Effector CD8-positive, alpha-beta T cell (primary cell): ENCODE measurements at places on chromosomes 1 and 21.

- DNase-seq, result no peak
Observed at GRCh38 chr21:46425041-46425440, 33.6 kb upstream of the DIP2A start.

- no peak for DNase-seq
Observed at GRCh38 chr1:29224356-29224837, 6.3 kb downstream of the MECR start.

DNA sequence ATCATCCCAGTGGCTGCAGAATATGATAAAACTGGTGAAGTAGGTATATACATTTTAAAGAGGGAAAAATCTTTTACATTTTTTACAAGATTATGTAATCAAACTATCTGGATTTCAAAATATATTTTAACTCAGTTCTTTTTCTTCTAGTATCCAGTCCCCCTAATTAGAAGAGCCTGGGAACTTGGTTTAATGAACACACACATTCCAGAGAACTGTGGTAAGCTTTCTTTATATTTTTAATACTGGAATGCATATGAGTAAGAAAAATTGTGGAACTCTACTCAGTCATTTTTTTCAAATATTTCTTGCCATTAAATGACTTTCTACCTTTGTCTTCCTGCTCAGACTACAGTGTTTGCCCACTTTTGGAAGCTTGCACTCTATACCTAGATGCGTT, 8.2 kb downstream of the ACADM start:
- no peak for DNase-seq

- no peak for DNase-seq
Observed at GRCh38 chr1:221234791-221235190, 355.5 kb downstream of the HLX start.

- no peak for DNase-seq
Observed at GRCh38 chr1:13753636-13754402, 53.8 kb downstream of the PRDM2 start.

- no peak for DNase-seq
Observed at GRCh38 chr1:221837896-221838295, 96.0 kb upstream of the DUSP10 start.

- no peak for DNase-seq
Observed at GRCh38 chr21:45304476-45304830, 16.8 kb upstream of the POFUT2 start.

DNA sequence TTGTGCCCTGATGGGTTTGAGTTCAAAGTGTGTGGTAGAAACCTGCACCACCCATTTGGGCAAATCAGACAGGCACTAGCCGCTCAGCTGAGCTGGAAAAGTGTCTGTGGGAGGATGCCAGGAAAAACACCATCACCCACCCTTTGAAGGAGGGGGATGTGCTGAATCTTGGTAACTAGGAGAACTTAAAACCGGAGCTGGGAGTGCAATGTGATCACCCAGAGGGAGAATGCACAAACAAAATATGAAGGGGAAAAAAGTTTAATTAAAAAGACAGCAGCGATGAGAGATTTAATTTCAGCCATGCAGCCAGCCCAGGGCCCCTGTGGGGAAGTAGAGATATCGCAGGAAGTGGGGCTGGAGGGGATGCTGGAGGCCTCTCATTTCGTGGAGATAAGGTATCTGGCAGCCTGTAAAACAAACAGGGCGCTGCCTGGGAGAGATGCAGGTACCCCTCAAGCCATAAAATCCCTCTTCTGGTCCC, 86.8 kb upstream of the BCAR3 start:
- no peak for DNase-seq

DNA sequence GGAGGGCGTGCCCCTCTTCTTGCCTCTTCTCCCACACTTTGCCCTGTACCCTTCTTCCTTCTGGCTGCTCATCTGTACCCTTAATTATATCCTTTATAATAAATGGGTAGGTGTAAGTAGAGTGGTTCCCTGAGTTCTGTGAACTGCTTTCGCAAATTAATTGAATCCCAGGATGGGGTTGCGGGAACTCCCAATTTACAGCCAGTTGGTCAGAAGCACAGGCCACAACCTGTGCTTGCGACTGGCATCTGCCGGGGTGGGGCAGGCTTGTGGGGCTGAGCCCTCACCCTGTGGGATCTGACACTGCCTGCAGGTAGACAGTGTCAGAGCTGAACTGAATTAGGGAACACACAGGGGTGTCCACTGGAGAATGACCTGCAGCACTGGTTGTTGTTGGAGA, 244.9 kb downstream of the KCNJ6 start:
- DNase-seq, result no peak

DNA sequence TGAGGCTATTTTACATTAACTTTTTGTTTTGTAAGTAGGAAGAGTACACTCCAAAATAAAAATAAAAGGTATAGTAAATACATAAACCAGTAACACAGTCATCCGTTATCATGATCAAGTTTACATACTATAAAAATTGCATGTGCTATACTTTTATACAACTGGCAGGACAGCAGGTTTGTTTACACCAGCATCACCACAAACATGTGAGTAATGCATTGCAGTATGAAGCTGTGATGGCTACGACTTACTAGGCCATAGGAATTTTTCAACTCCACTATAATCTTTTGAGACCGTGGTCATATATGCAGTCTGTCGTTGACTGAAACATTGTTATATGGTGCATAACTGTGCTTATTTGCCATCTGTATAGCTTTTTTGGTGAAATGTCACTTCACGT, 106.2 kb downstream of the CENPF start:
- no peak for DNase-seq

- no peak for DNase-seq
Observed at GRCh38 chr1:196464480-196464941, 143.7 kb downstream of the KCNT2 start.

GRCh38 chr1:11929849-11930248, 3.6 kb upstream of the KIAA2013 start:
- DNase-seq, result no peak
